ENCODE measurements at places on chromosomes 12 and 14.

DNA sequence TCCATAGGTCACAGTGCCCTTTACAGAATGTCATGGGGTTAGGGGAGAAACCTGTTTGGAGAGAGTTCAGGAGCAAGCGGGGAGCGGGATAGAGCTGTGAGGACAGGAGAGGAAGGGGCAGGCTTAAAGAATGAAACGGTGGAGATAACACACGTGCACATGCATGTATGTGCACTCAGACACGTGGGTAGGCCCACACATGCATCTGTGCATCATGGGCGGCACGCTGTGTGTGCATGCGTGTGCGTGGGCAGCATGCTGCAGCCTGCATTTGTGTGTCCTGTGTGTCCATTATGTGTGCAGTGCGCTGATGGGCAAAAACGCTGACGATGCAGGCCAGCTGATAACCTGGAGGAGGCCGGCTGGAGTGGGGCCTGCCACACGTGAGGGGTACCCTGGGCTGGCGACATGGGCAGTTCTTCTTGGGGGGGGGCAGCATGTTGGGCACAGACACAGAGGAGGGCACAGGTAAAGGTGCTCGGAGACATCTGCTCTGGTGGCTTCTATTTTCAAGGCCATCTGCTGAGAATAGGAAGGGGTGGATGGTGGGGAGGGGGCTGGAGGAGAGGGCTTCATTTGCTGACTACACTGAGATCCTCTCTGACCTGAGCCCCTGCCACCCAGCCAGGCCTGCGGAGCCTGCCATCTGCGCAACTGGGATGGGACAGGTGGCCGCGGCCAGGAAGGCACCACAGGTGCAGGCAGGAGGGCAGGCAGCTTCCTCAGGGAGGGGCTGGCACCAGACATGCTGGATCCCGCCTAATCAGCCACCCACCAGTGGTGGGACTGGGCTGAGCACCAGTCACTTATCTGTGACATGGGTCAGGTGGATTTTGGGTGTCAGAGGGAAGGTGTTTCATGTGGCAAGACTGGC, 4.6 kb upstream of the ANKRD9 start:
- no peak for DNase-seq

GRCh38 chr12:45730084-45730347, 510 bp downstream of the ARID2 start:
- peak; percentile 43 for DNase-seq

GRCh38 chr12:47218191-47218654, 138.5 kb upstream of the AMIGO2 start:
- DNase-seq, result peak; percentile 74

GRCh38 chr12:69751476-69751875, 12.8 kb downstream of the RAB3IP start:
- DNase-seq, result no peak

DNA sequence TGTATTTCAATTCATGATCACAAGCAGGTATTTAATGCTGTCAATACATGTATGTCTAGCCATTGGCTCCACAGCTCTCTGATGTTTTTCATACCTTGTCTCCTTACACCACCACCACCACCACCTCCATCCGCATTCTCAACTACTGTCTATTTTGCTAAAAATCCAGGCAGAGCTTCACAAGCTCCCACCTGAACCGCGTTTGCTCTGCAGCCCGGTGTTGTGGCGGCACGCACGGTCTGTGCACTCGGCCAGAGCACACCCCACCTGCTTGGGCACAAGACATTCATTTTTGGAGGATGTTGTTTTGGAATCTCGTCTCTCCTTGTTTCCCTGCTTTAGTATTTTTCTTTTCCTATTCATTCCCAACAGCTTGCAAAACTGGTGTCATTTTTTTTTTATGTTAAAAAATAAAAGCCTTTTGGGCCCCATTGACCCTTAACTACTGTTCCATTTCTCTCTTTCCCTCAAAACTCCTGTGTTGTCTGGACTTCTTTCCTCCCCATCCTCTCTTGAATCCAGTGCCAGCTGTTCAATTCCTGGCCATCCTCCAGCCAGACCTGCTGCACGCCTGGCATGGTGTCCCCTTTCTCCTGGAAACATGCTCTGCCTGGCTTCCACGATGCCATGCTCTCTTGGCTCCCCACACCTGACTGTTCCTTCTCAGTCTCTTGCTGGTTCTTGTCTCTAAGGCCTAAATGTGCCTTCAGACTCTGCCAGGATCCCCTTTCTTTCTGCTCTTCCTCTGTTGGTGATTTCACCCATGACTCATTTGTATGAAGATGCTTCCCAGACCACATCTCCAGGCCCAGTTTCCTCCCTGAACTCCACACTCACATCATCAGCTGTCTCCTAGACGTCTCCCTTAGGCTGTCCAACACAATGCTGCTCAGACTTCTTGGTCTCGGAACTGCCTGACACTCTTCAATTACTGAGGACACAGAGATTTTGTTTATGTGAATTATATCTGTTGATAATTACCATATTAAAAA, 37.9 kb downstream of the PIWIL1 start:
- no peak for DNase-seq

DNA sequence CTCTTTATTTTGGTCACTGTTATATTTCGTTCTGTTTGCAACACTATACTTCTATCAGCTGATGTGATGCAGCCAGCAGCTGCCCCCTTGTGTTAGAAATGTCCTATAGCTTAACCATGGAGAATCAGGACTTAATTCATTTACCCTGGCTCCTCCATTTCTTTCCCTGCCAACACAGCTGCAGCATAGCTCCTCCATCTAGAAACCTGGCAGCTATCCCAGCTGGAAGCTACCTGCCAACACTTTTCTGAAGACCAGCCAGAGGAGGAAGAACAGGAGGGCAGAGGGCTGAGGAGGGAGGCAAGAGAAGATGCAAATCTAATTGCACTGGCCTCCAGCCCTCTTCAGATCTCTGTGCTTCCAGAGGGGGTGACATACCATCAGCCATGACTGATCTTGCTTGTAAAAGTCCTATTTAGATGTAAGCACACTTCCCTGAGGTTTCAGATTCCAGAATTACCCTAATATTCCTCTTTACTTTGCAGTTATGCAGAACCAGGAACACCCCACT, 156.8 kb upstream of the TMEM260 start:
- peak; percentile 35 for DNase-seq
